ENCODE measurements at places on chromosomes 2 and 18. TPM values are rescaled to one million over a fixed set of nuclear protein-coding genes. Genes with fewer than 3 reads are reported as not detected.

The FSIP2 gene
- total RNA-seq, result 0.30 TPM

The ERMN gene
- not detected for total RNA-seq

The ZSWIM2 gene
- total RNA-seq, result not detected

The LCT gene
- total RNA-seq, result not detected

The LIPG gene
- 88.9 TPM for total RNA-seq

The CNTNAP5 gene
- not detected for total RNA-seq
